Common myeloid progenitor, CD34-positive (primary cell): ENCODE measurements at places on chromosomes 12 and 14.
A peak's percentile ranks its signal among the peaks of the same experiment; 100 is the strongest.

DNA sequence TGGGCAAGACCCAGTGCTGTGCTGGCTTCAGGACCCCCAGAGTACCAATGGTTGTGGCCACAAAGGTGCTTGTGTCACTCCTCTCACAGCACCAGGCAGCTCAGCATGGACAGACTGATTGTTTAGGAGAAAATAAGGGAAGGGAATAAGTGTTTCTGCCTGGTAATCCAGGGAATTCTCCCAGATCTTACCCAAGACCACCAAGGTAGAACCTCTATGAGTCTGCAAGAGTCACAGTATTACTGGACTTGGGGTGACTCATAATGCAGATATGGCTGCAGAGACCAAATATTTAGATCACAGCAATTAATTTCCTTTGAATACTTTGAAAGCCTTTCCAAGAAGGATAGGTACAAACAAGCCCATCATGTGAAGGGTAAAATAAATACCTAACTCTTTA is 1178.3 kb upstream of the FLRT2 start:
- DNase-seq = no peak
- no peaks in the 10 kb centered on the region for H3K4me1 ChIP-seq
- no peak overlapping the region for H3K4me3 ChIP-seq
- H3K27me3 ChIP-seq = no peaks in the 10 kb centered on the region
- no peak overlapping the region for H3K27ac ChIP-seq

DNA sequence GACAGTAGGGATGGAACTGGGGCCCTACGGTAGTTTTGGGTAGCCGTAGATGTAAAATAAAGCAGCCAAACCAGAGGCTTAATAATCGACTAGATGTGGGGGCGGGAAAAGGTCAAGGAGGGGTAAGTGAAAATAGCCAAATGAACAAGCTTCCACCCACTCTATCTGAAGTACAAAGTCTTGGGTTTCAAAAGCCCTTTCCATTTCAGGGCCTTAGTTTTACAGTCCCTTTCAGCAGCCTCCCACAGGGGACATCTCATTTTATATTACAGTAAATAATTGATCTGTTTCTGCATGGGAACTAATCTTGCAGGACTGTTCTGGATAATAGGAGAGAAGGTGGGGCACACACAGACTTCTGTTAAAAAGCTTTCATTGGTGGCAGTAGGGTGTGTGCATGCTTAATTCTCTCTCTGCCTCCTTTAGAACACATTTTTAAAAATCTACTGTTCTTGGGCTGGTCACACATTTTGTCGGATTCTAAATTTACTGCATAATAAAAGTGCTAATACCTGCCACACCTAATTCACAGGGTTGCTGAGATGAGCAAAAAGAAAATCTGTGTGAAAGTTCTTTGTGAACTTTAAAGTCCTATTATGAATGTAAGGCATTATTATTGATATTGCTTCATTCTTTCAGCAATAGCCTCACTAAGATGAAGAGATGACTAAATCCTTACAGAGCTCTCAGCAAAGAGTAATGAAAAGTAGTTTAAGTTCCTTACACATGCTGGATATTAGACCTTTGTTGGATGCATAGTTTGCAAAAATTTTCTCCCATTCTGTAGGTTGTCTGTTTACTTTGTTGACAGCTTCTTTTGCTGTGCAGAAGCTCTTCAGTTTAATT is 104.6 kb downstream of the ITPR2 start:
- H3K27me3 ChIP-seq = no peaks in the 10 kb centered on the region
- no peak for DNase-seq
- no peaks in the 10 kb centered on the region for H3K36me3 ChIP-seq
- no peak overlapping the region for H3K27ac ChIP-seq

DNA sequence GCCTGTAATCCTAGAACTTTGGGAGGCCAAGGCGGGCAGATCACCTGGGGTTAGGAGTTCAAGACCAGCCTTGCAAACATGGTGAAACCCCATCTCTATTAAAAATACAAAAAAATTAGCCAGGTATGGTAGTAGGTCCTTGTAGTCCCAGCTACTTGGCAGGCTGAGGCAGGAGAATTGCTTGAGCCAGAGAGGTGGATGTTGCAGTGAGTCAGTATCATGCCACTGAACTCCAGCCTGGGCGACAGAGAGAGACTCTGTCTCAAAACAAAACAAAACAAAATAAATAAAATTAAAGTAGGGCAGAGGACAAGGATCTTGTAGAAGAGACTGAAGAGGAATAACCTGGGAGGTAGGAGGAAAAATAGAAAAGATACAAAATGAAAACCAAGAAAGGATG is 45.5 kb upstream of the GUCY2C start:
- no peak for DNase-seq
- no peaks in the 10 kb centered on the region for H3K4me1 ChIP-seq
- H3K27ac ChIP-seq = no peak overlapping the region

DNA sequence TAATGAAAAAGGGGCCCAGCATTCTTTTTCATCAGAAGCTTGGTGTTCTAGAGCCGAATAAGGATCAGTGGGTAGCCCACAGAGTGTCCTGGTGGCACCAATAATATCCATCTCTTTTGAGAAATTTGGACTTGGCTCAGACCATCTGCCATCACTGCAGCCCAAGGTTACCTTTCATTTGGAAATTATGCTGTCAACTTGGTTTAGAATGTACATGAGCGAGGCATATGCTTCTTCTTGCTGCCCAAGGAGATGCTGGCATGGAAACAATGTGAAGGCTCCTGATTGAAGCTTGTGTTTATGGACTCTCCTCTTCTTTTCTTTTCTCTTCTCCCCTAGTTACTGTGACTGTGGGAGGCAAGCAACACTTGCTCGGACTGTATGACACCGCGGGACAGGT is 50.0 kb downstream of the GPHB5 start:
- H3K4me3 ChIP-seq = no peak overlapping the region
- peaks cover 6% of the 10 kb centered on the region for H3K27me3 ChIP-seq
- H3K36me3 ChIP-seq = no peaks in the 10 kb centered on the region

DNA sequence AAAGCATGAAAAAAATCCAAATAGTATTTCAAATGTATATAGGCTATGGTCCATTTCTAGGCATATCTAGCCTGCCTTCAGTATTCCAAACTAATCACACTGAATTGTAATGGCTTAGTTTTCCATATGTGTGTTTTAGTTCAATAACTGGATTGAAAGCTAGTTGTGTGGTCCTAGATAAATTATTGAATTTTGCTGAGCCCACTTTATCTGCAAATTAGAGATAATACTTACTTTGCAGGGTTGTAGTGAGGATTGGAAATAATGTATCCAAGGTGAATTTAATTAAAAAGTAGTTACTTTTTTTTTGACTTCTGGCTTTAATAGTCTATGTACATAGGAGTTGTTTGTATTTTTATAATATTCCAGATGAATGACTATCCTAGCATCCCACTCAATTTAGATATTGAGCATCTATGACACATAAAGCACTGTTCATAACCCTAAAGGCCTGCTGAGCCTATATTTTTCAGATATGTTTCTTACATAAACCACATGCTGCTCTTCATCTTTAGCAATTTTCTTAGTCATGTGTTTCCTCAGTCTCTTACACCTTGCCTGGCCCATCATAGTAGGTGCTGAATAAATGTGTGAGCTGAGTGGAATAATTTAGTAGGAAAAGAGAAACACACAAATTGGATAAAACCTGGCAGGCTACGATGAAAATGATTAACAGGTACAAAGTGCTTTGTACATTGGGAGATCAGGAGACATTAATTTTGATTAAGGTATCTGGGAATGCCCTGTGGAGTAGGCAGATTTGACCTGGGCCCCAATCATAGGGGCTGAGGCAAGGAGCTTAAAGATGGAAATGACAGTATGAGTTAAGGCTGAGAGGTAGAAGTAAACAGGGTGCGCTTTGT is 1.1 kb upstream of the ATP23 start:
- no peaks in the 10 kb centered on the region for H3K27me3 ChIP-seq
- H3K36me3 ChIP-seq = no peaks in the 10 kb centered on the region
- peak overlapping the region; percentile 61 for H3K27ac ChIP-seq
- H3K4me1 ChIP-seq = peaks cover 18% of the 10 kb centered on the region
- DNase-seq = peak; percentile 24

DNA sequence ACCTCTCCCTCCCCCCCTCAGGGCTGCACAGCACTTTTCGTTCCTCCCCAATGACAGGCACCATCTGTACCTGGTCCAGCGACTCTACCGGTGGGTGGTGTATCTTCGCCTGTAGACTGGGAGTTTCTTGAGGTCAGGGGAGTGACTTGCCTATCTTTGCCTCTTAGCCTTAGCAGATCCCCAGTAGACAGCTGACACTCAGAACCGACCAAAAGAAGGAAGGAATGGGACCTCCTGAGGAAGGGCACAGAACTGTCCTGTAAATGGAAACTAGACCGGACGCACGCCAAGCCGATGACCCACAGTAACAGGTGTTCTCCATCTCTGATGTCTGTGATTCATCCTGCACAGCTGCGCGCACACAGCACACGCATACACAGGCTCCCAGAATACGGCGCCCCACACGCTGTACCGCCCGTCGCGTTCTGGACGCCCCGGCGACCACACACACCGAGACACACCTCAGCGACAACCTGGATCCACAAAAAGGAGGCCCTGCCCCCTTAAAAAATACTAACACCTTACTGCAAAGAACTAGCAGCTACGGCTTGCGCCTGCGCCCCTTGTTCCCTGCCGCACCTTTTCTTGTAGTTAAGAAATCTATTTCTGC is 673 bp upstream of the TTC9 start:
- H3K36me3 ChIP-seq = no peaks in the 10 kb centered on the region
- H3K4me3 ChIP-seq = peak overlapping the region; percentile 89
- no peak for DNase-seq

GRCh38 chr12:20372326-20373096 is 4.2 kb downstream of the PDE3A start:
- no peak overlapping the region for H3K27ac ChIP-seq
- H3K27me3 ChIP-seq = peaks cover 5% of the 10 kb centered on the region
- peaks cover 24% of the 10 kb centered on the region for H3K4me1 ChIP-seq
- DNase-seq = no peak
- no peaks in the 10 kb centered on the region for H3K36me3 ChIP-seq

- no peak overlapping the region for H3K4me3 ChIP-seq
- peaks cover 56% of the 10 kb centered on the region for H3K36me3 ChIP-seq
- no peaks in the 10 kb centered on the region for H3K27me3 ChIP-seq
- no peak for DNase-seq
- no peak overlapping the region for H3K27ac ChIP-seq
Measured at GRCh38 chr14:91128699-91129098, 14.8 kb downstream of the DGLUCY start.

DNA sequence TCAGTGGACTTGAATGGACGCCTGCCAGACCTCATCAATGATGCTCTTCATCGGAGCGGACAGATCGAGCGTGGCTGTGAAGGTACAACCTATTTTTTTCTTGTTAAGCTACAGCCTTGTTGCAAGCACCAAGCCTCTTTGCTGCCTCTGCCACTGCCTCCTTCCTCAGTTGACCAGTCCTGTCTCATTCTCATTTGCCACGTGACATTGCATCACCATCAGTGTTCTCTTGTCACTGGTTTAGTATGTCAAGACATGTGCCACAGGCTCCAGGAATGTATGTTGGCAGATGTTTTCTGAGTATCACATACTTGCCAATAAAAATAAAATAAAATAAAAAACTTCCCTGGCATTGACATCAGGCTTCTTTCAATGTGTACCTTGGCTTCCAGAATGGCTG is 798.1 kb downstream of the NRXN3 start:
- H3K4me1 ChIP-seq = no peaks in the 10 kb centered on the region
- DNase-seq = no peak
- no peak overlapping the region for H3K27ac ChIP-seq
- H3K36me3 ChIP-seq = no peaks in the 10 kb centered on the region
- H3K27me3 ChIP-seq = no peaks in the 10 kb centered on the region

DNA sequence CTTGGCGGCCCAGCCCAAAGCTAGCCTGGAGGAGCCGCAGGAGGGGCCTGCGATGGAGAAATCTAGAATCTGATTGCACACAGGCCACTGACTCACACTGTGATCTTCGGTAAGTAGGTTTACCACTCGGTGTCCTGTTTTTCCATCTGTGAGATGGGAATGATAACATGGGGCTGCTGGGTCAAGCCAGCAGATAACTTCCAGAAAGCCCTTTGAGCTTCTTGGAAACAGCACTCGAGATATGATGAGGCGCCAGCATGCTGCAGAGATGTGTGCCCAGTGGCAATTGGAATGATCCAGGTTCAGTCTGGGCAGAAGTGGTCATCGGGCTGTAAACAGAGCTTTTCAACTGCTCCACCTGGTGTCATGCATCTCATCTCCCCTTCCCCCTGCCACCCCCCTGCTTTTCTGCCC is 771.3 kb upstream of the TBX3 start:
- no peak overlapping the region for H3K4me3 ChIP-seq
- DNase-seq = no peak
- H3K4me1 ChIP-seq = no peaks in the 10 kb centered on the region
- peaks cover 38% of the 10 kb centered on the region for H3K27me3 ChIP-seq

GRCh38 chr14:34359420-34360117 is 102.5 kb downstream of the SPTSSA start:
- no peaks in the 10 kb centered on the region for H3K4me1 ChIP-seq
- H3K4me3 ChIP-seq = no peak overlapping the region
- H3K27ac ChIP-seq = no peak overlapping the region
- H3K27me3 ChIP-seq = no peaks in the 10 kb centered on the region
- H3K36me3 ChIP-seq = no peaks in the 10 kb centered on the region
- no peak for DNase-seq

- H3K4me3 ChIP-seq = no peak overlapping the region
- H3K27ac ChIP-seq = no peak overlapping the region
- H3K4me1 ChIP-seq = peaks cover 12% of the 10 kb centered on the region
- no peaks in the 10 kb centered on the region for H3K36me3 ChIP-seq
Measured at GRCh38 chr12:93813972-93814821, 137.0 kb downstream of the CRADD start.

DNA sequence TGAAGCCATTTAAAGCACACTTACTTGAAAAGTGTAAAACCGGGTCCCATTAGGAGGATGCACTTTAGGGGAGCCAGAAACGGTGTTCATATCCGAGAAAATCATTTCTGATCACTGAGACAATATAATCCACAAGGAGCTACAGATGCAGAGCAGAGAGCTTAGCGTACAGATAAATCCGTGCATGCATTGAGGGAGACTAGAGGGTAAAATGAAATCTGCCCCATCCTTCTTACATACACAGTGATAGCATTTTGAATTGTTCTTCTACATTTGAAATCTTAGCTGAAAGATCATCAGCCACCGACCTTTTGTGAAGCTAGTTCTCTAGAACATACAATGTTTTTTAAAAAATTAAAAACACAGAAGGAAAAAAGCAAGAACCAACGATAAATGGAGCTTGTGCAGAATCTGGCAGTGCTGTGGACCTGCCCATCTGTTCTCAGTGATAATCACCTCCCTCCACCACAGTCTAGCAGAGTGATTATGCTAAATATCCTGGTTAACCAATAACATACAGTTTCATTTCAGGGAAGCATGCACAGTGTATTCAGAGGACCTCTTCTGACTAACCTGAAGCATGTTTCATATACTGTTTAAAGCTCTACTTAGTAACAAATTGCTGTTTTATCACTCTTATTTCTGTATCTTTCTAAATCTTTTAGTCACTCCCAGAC is 161.1 kb downstream of the PPFIA2 start:
- H3K27ac ChIP-seq = no peak overlapping the region
- no peaks in the 10 kb centered on the region for H3K4me1 ChIP-seq
- no peak overlapping the region for H3K4me3 ChIP-seq
- no peaks in the 10 kb centered on the region for H3K36me3 ChIP-seq
- H3K27me3 ChIP-seq = no peaks in the 10 kb centered on the region
- DNase-seq = no peak

GRCh38 chr12:113766879-113767878 is 198.9 kb downstream of the RBM19 start:
- H3K36me3 ChIP-seq = no peaks in the 10 kb centered on the region
- H3K27ac ChIP-seq = no peak overlapping the region
- H3K4me1 ChIP-seq = no peaks in the 10 kb centered on the region
- no peak overlapping the region for H3K4me3 ChIP-seq
- no peak for DNase-seq
